ENCODE measurements at places on chromosomes 11 and 22. TPM values are rescaled to one million over a fixed set of nuclear protein-coding genes. Genes with fewer than 3 reads are reported as not detected.

DNA sequence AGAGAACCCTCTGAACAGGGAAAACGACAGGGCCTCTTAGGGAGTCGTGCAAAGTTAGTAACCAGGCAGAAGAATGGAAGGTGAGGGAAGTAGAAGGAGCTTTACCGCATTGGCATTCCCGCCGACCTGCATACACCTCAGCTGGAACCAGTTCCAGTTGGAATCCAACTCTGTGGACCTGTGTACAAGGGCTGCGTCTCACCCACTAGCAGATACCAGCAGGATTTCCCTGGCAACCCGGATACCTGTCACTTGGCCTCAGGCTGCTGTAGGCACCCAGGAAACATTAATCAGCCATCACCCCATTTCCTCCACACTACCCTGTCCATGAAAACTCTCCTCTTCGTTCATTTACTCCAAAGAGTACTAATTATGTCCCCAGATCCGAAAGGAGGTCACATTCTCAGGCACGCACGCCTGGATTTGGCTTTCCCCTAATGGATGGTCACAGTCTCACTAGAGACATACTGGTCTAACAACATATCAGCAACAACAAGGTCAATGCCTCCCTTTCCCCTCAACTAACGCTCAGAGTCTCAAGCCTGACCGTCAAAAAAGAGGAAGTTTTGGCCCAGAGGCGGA is 842 bp downstream of the ARFGAP2 start:
- no peak for DNase-seq

DNA sequence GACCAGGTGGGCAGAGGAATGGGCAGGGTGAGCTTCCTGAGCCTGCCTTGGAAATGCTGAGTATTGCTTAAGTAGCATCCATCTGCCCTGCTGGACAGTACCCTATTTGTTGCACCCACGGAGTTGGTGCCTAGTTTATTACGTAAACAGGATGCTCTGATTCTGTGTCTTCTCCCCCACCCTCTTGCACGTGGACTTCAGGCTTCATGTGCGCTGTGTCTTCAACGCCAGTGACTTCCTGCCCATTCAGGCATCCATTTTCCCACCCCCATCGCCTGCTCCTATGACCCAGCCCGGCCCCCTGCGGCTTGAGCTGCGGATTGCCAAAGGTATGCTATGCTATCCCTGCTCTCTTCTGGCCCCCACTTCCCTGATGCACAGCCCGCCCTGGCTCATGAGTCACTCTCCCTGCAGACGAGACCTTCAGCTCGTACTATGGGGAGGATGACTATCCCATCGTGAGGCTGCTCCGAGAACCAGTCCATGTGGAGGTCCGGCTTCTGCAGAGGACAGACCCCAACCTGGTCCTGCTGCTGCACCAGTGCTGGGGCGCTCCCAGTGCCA is 5.7 kb downstream of the ZP1 start:
- peak; percentile 55 for DNase-seq

DNA sequence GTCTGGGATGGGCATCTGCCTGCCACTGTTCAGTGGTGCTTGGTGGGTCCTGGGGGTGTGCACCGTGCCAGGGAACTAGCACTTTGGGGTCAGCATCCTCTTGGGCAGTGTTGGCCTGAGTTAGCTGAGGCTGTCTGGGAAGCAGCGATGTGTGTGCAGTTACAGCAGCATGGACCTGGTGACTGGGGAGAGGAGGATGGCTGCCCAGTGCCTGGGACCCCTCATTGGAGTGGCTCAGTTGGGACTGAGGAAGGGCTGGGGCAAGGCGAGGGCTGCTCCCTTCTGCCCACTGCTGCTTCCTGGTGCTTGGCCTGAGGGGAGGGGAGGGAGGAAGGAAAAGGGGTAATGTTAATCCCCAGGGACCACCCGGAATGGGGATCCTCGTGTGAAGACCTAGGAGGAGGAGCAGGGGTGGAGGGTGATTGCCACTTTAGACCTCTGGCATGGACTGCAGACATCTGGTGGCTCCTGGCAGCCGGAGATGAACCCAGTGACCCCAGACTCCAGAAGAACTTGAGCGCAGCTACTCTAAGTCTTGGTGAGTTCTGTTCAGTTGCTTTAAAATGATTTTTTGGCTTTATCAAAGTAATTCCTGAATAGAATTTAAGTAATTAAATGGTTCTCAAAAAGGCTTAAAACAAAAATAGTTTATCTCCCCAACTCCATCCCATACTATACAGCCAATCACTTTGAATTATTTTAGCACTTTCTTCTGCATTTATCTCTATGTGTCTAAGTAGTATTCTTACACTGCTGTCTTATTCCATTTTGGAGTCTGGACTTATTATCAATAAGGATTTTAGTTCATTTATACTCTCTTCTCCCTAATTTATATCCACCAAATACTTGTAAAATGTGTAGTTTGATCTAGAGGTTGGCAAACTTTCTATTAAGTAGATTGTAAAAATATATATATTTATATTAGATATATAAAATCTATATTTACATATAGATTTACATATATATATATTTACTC is 15.4 kb upstream of the TMEM191C start:
- DNase-seq: no peak

- no peak for DNase-seq
Observed at GRCh38 chr11:86390487-86390886, 15.8 kb downstream of the CCDC81 start.

DNA sequence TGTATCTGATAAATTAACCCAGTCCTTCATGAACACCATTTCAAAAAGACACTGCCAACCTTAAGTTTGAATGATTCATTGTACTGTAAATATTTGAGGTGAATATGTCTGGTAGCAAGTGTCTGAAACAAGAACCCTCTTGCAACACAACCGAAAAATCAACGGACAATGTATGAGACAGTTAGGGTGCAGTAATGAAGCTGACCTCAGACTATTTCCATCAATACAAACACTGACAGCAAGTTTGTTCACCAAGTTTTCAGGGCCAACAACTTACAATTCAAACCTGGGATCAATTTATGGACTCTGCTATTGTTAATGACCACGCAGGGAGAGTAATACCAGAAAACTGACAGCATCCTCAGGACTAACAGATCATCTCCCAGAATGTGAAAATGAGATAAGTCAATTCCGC is 126.3 kb downstream of the CADM1 start:
- DNase-seq: no peak

DNA sequence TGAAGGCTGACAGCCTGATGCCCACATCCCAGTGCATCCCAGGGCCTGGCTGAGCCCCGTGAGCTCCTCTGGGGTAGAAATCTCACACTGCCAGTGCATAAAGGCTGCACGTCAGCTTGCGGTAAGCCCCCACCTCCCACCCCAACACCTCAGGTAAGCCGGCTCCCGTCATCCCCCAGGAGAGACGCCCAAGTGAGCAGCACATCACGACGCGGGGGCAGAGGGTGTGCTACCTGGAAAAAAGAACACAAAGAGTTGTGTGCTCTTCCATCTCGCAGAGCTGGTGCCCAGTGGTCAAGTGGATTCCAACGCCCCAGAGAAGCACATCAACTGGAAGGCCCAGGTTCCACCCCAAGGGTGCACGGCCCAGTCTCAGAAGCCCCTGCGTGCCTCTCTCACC is 50.0 kb downstream of the IGSF9B start:
- no peak for DNase-seq

GGTLC3 gene
- not detected for total RNA-seq

DNA sequence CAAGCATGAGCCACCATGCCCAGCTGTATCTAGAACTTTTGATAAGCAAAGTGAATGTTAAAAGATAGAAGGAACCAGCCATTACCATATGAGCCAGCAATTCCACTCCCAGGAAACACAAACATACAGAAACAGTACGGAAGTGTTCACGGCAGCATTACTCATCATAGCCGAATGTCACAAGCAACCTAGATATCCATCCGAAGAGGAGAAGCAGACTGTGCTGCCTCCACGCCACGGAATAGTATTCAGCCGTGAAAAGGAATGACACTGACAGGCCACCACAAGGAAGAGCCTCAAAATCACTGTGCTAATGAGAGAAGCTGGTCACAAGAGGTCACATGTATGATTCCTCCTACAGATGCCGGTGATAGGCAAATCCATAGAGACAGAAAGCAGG is 17.6 kb upstream of the MGAT3 start:
- DNase-seq: no peak

DNA sequence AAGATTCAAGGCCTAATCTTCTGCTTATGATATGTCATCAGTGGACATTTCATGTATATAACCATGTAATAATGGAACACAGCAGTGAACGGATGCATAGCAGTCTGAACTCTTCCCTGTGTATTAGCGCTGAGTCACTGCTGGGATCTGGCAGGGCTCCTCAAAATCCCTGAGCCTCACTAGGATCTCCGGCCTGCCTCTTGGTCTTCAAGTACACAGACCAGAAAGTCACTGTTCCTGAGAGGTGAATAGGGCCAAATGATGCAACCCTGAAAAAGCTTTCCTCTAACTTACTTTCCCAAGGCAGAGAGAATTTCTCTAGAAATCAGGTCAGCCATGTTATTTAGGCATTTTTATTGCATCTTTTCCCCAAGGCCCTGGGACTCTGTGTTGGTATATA is 35.0 kb downstream of the POU2AF1 start:
- peak; percentile 69 for DNase-seq

DNA sequence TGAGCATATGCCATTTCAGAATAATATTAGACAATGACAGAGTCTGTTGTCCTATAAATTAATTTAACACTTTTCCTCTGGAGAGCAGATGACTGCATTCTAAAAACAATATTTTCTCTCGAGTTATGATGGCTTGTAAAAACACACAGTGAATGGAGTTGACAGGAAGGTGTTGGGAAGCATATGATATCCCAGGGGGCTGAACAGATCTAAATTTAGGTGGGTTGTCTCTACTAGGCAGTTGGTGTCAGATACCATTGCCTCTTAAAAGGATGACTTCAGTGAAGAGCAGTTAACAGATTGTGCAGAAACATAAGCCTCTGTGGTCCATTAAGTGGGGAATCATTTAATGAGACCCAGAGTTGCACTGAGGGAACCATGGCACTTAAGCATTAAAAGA is 30.7 kb downstream of the SVIP start:
- no peak for DNase-seq

GRCh38 chr11:122311216-122311755 is 195.3 kb upstream of the BLID start:
- no peak for DNase-seq

GRCh38 chr11:104076455-104076854 is 40.0 kb downstream of the DDI1 start:
- no peak for DNase-seq
